Bronchial epithelial cell (primary cell): ENCODE measurements at places on chromosomes 5 and 9. TPM values are rescaled to one million over a fixed set of nuclear protein-coding genes. Genes with fewer than 3 reads are reported as not detected.

GPR150 gene
- 0.26 TPM in 2 replicates for total RNA-seq

TNC gene
- total RNA-seq: 124 and 204 TPM in 2 replicates

CAMK4 gene
- 0.26 TPM in 1 of 2 replicates, not detected in the other for total RNA-seq

LCN2 gene
- 48.4 and 110 TPM in 2 replicates for total RNA-seq

DNA sequence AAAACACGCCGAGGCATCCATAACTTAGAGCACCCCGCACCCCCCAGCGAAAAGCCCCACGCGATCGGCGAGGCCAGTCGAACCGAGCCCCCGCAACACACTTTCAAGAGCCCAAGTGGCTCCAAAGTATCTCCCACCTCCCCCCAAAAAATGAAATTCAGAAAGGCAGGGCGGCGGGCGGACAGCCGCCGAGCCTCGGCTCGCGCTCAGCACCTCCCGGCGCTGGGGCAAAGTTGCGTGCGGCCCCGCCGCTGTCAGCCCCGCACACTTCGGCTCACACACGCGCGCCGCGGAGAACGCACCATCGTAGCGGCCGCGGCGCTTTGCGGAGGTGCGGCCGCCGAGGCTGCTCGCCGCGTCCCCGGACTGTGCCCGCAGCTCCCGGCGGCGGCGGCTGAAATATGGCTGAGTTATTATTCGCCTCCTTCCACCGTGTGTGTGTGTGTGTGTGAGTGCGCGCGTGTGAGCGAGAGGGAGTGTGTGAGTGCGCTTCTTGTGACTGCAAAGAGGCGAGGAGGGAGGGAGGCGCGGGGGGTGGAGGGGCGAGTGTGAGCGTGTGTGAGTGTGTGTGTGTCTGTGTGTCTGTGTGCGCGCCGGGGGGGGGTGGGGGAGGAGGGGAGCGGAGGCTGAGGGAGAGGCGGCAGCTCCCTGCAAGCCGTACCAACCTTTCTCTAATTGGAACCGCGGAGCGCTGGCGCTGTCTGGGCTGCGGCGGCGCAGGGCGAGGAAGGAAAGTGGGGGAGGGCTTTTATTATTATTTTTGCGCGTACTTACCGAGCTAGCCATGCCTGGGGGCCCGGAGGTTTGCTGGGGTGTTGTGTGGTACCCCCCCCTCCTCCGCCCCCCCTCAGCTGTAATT is 599 bp downstream of the MLLT3 start:
- no peak for DNase-seq

DNA sequence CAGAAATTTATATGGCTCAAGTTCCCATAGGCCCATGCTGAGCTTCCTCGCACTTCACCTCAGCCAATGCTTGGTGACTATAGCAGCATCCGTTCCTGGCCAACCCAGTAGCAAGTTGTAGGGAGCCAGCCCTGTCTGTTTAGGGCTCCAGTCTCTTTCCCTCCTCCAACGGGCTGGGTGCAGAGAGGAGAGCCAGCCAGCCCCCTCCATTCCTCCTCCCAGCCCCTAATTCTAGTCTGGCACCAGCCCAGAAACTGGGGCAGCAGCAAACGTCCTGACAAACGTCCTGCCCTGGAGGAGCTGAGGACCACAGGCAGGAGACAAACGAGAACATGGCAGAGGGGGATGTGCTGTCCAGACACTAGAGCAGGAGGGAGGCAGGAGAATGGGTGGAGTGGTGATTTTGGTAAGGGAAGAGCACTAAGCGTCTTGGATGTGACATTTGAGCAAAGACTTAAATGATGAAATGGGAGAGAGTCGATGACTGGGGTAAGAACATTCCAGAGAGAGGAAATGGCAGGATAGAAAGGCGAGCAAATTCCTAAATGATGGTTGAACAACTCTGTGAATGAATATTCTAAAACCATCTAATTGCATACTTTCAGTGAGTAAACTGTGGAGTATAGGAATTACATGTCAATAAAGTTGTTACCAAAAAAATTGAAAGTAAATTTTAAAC is 222.5 kb upstream of the DAPK1 start:
- no peak for DNase-seq

- no peak for DNase-seq
Measured at GRCh38 chr5:746258-746761, 38.2 kb downstream of the ZDHHC11B start.

DNA sequence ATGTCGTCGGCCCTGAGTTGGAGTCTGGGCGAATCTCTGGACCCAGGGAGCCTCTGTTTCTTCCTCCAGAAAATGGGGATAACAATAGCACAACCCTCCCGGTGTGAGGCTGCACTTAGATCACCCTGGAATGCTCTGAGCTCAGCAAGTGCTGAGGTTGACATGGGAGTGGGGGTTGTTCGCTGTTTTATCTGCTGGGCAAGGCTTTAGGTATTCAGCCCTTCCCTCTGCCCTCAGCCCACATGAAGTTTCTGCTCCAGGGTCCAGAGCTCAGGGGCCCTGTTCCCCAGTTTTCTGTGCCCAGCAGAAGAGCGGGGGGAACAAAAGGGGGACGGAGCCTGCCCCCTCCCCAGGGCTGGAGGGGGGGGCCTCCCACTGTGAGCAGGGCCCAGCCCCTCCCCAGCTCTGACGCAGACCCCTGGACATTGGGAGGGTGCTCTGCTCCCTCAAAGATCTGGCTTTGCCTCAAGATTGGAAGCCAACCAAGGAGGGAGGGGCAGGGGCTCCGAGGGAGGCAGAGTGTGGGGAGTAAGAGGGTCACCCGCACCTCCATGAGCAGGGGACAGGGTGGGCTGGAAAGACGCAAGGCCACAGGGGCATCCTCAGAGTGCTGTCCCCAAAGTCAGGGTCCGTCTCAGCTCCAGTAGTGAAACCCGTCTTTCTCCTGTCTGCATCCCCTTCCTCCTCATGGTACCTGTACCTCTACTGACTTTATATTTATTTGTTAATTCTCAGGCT is 215.6 kb downstream of the C9orf50 start:
- no peak for DNase-seq

GRCh38 chr9:115393976-115394775 is 276.2 kb upstream of the TNC start:
- peak; percentile 79 for DNase-seq

GRCh38 chr5:112018846-112019245 is 261.9 kb upstream of the NREP start:
- no peak for DNase-seq

- peak; percentile 68 for DNase-seq
Measured at GRCh38 chr9:2241461-2241835, 226.3 kb downstream of the SMARCA2 start.

DNA sequence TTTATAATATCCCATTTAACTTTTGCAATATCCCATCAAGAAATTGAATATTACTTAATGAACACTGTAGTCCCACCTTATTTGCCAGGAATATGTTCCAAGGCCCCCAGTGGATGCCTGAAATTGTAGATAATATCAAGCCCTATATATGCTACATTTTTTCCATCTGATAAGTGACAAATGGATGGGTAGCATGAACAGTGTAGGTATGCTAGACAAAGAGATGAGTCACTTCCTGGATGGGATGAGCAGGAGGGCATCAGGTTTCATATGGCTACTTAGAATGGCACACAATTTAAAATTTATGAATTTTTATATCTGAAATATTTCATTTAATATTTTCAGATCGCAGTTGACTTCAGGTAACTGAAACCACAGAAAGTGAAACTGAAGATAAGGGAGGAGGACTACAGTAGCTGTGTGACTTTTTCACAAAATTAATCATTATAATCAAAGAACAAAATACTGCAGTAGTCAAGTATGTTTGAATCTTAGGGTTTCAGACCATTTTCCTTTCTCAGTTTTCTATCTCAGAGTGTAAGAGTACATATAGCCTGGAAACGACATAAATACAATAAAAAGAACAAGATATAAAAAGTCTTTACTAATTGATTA is 636.4 kb upstream of the ARRDC3 start:
- peak; percentile 47 for DNase-seq

DNA sequence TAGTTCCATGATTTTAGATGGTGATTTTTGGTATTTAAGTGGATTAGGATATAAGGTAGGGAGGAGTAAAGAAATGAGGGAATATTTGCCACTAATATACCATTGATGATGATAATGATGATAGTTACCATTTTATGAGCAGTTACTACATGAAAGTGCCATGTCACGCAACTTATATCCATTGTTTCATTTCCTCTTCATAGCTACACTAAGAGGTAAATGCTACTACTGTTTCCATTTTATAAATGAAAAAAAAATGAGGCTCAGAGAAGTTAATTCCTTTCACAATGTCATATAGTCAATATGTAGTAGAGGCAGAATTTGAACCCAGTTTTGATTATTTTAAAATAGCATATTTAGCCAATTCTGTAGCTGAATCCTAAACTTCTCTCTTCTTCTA is 112.2 kb upstream of the ADRA1B start:
- no peak for DNase-seq

DNA sequence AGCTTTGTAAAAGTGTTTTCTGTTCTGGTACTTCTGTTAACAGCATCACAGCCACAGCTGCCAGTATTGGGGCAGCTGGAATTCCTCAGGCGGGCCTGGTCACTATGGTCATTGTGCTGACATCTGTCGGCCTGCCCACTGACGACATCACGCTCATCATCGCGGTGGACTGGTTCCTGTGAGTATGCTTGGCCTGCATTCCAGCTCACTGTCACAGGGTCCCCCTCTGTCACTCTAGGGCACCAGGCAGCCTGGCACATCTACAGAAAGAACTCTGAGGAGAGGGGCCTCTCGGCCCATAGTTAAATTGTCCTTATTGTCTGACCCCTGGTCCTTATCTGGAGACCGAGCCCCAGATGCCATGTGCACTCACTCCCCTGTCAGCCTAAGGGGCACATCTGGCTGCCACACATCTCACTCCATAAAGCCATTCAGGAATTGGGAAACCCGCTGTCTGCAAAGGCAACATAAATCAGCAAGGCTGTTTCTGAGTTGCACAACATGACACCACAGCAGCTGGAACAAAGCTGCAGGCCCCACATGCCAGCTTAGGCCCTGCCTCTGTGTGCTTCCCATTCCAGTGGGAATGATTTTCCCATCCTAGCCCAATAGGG is 77.5 kb downstream of the SLC1A3 start:
- no peak for DNase-seq

GRCh38 chr5:143676802-143677201 is 135.2 kb upstream of the HMHB1 start:
- no peak for DNase-seq

DNA sequence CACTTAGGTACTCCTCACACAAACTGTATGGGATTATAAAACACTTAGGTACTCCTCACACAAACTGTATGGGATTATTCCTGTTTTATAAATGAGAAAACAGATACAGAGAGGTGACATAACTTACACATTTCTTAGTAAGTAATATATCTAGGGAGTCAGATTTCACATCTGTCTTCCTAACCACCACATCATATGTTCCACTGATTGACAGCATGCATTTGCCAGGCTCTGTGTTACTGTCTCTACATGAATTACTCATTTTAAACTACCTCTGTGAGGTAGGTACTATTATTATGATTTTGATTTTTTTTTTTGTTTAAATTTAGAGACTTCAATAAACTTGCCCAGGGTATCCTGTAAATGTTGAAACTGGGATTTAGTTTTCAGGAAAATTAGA is 232.7 kb downstream of the CCDC171 start:
- no peak for DNase-seq

DNA sequence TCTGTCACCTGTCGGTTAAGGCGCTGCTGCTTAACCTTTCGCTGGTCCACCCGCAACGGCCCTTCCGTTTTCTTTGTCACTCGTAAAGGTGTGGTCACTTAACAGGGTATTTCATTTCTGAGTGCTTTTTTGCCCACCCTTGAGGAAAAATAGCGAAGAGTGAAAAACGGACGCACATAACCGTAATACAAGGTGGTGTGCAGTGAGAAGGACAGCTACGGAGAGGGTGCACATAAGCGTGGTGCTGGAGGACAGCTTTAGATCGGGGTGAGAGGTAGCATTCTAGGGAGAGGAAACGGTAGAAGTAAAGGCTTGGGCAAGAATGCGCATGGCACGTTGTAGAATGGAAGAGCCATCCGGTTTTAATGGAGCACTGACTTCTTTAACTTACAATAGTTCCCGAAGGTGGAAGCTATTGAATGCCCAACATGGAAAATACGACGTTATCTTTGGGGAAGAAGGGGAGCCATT is 761 bp downstream of the CCT5 start:
- DNase-seq: peak; percentile 31

DNA sequence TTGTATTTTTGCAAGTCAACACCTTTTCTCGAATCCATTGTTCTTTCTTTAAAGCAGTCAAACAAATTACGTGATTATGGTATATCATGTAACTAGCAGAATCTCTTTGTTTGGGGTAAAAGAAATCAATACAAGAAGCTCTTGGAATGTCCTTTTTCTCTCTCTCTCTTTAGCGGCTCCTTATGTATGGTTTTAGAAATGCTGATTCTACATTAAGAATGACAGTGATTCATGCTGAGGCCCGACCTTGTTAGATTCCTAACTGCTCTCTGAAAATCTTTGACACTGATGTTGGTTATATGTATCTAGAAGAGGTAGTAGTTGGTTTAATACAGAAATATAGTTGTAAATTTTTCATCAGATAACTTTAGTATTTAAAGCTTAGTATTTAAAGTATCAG is 76.4 kb downstream of the SNX24 start:
- DNase-seq: no peak

DNA sequence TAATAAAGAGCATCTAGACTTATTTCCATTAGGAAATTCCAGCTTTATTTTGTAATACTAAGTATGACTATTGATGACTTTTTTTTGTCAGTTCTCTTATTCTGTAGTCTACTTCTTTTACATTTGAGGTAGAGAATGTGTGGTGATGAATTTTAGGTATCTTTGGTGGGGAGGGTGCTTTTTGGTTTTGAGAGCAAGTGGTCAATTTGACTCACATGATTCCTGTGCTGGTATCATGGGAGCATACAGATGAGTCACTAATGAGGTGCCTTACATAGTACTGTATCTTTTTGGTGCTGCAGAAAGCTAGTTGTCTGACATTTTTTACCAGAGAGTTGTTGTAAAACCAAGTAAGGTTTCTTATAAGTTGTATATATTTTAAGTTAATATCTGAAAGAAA is 35.3 kb downstream of the ERBIN start:
- DNase-seq: peak; percentile 66

- DNase-seq: no peak
Measured at GRCh38 chr5:8471581-8471980, 602.6 kb downstream of the MTRR start.

DNA sequence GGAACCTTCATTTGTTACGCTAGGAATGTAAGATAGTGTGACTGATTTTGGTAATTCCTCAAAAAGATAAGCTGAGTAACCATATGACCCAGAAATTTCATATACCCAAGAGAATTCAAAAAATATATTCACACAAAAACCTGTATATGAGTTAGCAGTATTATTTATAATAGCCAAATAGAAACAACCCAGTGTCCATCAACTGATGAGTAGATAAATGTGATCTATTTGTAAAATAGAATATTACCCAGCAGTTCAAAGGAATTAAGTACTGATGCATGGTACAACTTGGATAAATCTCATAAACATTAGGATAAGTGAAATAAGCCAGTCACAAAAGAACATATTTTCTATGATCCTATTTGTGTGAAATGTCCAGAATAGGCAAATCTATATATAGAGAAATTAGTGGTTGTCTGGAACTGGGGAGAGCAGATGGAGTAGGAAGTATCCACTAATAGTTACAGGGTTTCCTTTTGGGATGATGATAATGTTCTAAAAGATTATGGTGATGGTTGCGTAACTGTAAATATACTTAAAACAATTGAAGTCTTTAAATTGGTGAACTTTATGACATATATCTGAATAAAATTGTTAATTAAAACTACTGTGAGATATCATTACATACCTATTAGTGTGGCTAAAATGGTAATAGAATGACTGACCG is 10.2 kb downstream of the MARCHF6 start:
- DNase-seq: no peak

- DNase-seq: no peak
Measured at GRCh38 chr5:107570181-107570580, 100.6 kb downstream of the EFNA5 start.

- no peak for DNase-seq
Measured at GRCh38 chr9:137816531-137817235, 60.9 kb upstream of the CACNA1B start.
